ENCODE measurements at places on chromosomes 2 and 18. TPM values are rescaled to one million over a fixed set of nuclear protein-coding genes. Genes with fewer than 3 reads are reported as not detected.

The KCNK3 gene
- total RNA-seq: not detected

GRCh38 chr2:73925853-73926492 is 707 bp upstream of the DGUOK start:
- H3K27me3 ChIP-seq: no peaks in the 10 kb centered on the region
- H3K4me1 ChIP-seq: peaks cover 58% of the 10 kb centered on the region
- H3K4me3 ChIP-seq: peak overlapping the region; percentile 39
- no peaks in the 10 kb centered on the region for H3K36me3 ChIP-seq
- H3K27ac ChIP-seq: peak overlapping the region; percentile 83

The CCDC178 gene
- total RNA-seq: not detected

GRCh38 chr2:159939946-159940345 is 122.5 kb downstream of the PLA2R1 start:
- H3K36me3 ChIP-seq: no peaks in the 10 kb centered on the region
- no peak for DNase-seq
- H3K4me1 ChIP-seq: no peaks in the 10 kb centered on the region
- H3K27ac ChIP-seq: no peak overlapping the region

GRCh38 chr2:207334624-207335371 is 169.1 kb upstream of the KLF7 start:
- H3K36me3 ChIP-seq: no peaks in the 10 kb centered on the region
- H3K27ac ChIP-seq: no peak overlapping the region
- no peak for DNase-seq
- peaks cover 10% of the 10 kb centered on the region for H3K4me1 ChIP-seq

- H3K27ac ChIP-seq: no peak overlapping the region
- H3K4me3 ChIP-seq: no peak overlapping the region
- no peaks in the 10 kb centered on the region for H3K4me1 ChIP-seq
- DNase-seq: no peak
- no peaks in the 10 kb centered on the region for H3K27me3 ChIP-seq
Measured at GRCh38 chr18:12359515-12359927, 17.5 kb downstream of the AFG3L2 start.

The NOSTRIN gene
- total RNA-seq: 0.55 TPM

The MYL12B gene
- total RNA-seq: 184 TPM

The MARCO gene
- total RNA-seq: not detected

The ABCG8 gene
- total RNA-seq: not detected

- no peak overlapping the region for H3K27ac ChIP-seq
- H3K4me1 ChIP-seq: no peaks in the 10 kb centered on the region
- H3K27me3 ChIP-seq: no peaks in the 10 kb centered on the region
- DNase-seq: no peak
Measured at GRCh38 chr2:69214898-69215297, 172.1 kb downstream of the GFPT1 start.

- DNase-seq: no peak
- peak overlapping the region; percentile 98 for H3K27ac ChIP-seq
- H3K36me3 ChIP-seq: peaks cover 3% of the 10 kb centered on the region
- peaks cover 34% of the 10 kb centered on the region for H3K4me1 ChIP-seq
- H3K4me3 ChIP-seq: peak overlapping the region; percentile 97
Measured at GRCh38 chr2:101306410-101306809, 2.1 kb downstream of the RNF149 start.

GRCh38 chr2:201969938-201970785 is 63.5 kb upstream of the FZD7 start:
- H3K4me3 ChIP-seq: no peak overlapping the region
- peaks cover 1% of the 10 kb centered on the region for H3K27me3 ChIP-seq
- no peaks in the 10 kb centered on the region for H3K4me1 ChIP-seq
- H3K36me3 ChIP-seq: no peaks in the 10 kb centered on the region
- no peak overlapping the region for H3K27ac ChIP-seq

GRCh38 chr18:35289727-35290093 is 319 bp downstream of the ZSCAN30 start:
- peaks cover 75% of the 10 kb centered on the region for H3K4me1 ChIP-seq
- no peak for DNase-seq
- H3K36me3 ChIP-seq: peaks cover 20% of the 10 kb centered on the region
- H3K4me3 ChIP-seq: peak overlapping the region; percentile 97
- no peaks in the 10 kb centered on the region for H3K27me3 ChIP-seq

DNA sequence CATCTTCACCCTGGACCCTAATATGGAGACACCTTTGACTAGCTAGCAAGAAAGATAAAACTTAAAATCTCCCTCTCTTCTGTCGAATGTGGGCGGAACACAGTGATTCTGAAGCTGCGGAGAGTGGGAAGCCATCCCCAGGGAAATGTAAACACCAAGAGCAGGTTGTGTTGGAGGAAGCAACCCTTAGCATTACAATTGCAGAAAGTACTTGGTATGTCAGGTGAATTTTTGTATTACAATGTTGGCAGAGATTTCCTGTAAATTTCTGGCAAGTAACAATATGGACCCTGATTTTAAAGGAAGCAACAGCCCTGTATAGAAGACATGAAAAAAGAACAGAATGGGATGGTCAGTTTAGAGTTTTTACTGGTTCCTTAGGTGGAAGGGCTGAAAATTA is 35.8 kb downstream of the TSN start:
- H3K36me3 ChIP-seq: no peaks in the 10 kb centered on the region
- no peak overlapping the region for H3K27ac ChIP-seq
- H3K4me3 ChIP-seq: no peak overlapping the region
- no peak for DNase-seq
- peaks cover 17% of the 10 kb centered on the region for H3K27me3 ChIP-seq

The LAMA3 gene
- not detected for total RNA-seq

GRCh38 chr18:59593291-59593717 is 103.9 kb downstream of the CCBE1 start:
- no peak overlapping the region for H3K27ac ChIP-seq
- no peaks in the 10 kb centered on the region for H3K27me3 ChIP-seq
- no peak overlapping the region for H3K4me3 ChIP-seq
- no peak for DNase-seq

DNA sequence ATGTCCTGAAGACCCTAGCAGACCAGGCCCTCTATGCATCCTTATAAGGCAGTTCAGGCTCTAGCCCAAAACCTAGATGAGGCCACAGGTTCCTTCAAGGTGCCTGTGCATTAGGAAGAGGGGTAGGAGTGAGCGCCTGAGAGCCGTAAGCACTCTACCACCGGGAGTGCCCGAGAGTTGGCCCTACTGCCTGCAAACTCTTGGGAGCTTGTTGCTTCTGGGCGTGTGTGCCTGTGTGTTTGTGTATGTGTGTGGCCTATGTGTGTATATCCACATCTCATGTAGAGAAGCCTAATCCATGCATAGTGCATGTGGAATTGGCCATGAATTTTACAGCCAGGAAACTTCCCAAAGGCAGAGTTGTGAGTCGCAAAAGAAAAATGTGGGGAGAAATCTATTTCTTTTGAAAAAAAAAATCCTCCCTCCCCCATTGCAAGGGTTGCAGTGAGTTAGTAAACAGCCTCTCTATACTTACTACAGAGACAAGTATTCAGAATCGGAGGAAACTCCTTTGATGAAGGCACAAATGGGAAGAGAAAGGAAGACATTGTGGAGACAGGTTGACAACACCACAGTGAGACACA is 96.8 kb downstream of the ADD2 start:
- H3K4me1 ChIP-seq: peaks cover 1% of the 10 kb centered on the region
- peaks cover 3% of the 10 kb centered on the region for H3K36me3 ChIP-seq
- H3K4me3 ChIP-seq: no peak overlapping the region
- no peaks in the 10 kb centered on the region for H3K27me3 ChIP-seq

The RND3 gene
- not detected for total RNA-seq

GRCh38 chr2:26649322-26649721 is 8.2 kb upstream of the CIB4 start:
- no peak overlapping the region for H3K4me3 ChIP-seq
- H3K27me3 ChIP-seq: peaks cover 5% of the 10 kb centered on the region
- no peak for DNase-seq
- H3K27ac ChIP-seq: no peak overlapping the region

The UPP2 gene
- not detected for total RNA-seq

The KCMF1 gene
- 74.8 TPM for total RNA-seq

- H3K4me3 ChIP-seq: no peak overlapping the region
- no peak for DNase-seq
- H3K4me1 ChIP-seq: no peaks in the 10 kb centered on the region
- H3K27ac ChIP-seq: no peak overlapping the region
- no peaks in the 10 kb centered on the region for H3K27me3 ChIP-seq
Measured at GRCh38 chr18:74880706-74881278, 283.1 kb downstream of the ZNF407 start.

All from naive thymus-derived CD8-positive, alpha-beta T cell (primary cell).